Mesenteric fat pad (tissue), 1 donor: ENCODE measurements at places on chromosomes 13 and 19. TPM values are rescaled to one million over a fixed set of nuclear protein-coding genes. Genes with fewer than 3 reads are reported as not detected.

The ZNF763 gene
- 0.87 TPM for total RNA-seq

The SAMD1 gene
- 32.3 TPM for total RNA-seq

The KXD1 gene
- total RNA-seq, result 90.9 TPM

The ZIM2 gene
- 0.87 TPM for total RNA-seq

The ZNF599 gene
- 3.0 TPM for total RNA-seq

The TNNI3 gene
- not detected for total RNA-seq

The PNMA8C gene
- total RNA-seq, result not detected

The FGF21 gene
- total RNA-seq, result not detected

The SPRED3 gene
- 2.2 TPM for total RNA-seq

The LIM2 gene
- not detected for total RNA-seq

The APOC4 gene
- not detected for total RNA-seq

The IQCN gene
- 2.8 TPM for total RNA-seq

The THAP8 gene
- 5.2 TPM for total RNA-seq

The TBXA2R gene
- total RNA-seq, result 5.4 TPM

The GAS6 gene
- total RNA-seq, result 88.6 TPM

The GGN gene
- total RNA-seq, result 1.0 TPM

The GIPC1 gene
- total RNA-seq, result 75.7 TPM

The ZNF578 gene
- total RNA-seq, result 1.5 TPM

The LAIR2 gene
- total RNA-seq, result 1.7 TPM

The CCDC194 gene
- 0.87 TPM for total RNA-seq

The WASF3 gene
- total RNA-seq, result 136 TPM
